Myometrial cell (primary cell): ENCODE measurements at places on chromosomes 13 and 19. TPM values are rescaled to one million over a fixed set of nuclear protein-coding genes. Genes with fewer than 3 reads are reported as not detected.

The CCDC169 gene
- 6.2 and 13.3 TPM in 2 replicates for total RNA-seq

The CEACAM3 gene
- not detected in 2 replicates for total RNA-seq

The NAPSA gene
- total RNA-seq = 0.18 and 1.2 TPM in 2 replicates

The PLVAP gene
- total RNA-seq = not detected in 2 replicates

The HOOK2 gene
- 5.8 and 11.9 TPM in 2 replicates for total RNA-seq

The CGB8 gene
- total RNA-seq = not detected in 2 replicates

The ZNF547 gene
- total RNA-seq = 2.1 and 2.6 TPM in 2 replicates
